ENCODE measurements at places on chromosomes 6 and 20.

GRCh38 chr6:33428224-33428965 is 8.5 kb downstream of the SYNGAP1 start:
- no peak for DNase-seq

DNA sequence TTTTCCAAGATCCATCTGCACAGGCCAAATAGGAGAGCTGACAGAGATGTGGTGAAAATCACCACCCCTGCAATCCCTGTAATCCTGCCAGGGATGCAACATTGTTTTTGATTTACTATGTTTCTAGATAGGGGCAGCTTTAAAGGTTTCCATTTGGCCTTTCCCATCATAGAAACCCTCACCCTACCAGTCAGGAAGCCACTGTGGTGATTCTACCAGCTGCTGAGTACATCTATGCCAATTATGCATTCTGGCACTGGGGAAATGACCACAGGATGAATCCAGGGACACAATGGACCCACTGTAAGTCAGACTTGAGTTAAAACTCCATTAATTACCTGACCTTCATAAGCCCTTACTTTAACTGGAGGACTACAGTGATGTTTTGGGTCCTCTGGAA is 130.4 kb downstream of the TNFRSF21 start:
- no peak for DNase-seq

GRCh38 chr6:104958178-104959025 is 1.5 kb downstream of the LIN28B start:
- no peak for DNase-seq

DNA sequence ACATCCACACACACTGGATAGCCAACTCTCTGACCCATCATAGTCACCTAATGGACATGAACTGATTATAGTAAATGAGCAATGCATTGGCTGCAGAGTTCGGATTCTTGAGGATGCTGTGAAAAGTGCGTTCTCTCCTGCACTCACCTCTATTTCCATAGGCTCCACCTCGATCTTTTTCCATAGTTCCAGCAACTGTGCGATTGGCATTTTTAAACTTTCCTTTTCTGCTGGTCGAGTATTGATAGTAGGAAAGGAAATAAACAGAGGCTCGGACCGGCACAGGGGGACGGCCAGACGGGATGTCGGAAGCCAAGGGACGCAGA is 94.4 kb downstream of the RNASET2 start:
- no peak for DNase-seq

DNA sequence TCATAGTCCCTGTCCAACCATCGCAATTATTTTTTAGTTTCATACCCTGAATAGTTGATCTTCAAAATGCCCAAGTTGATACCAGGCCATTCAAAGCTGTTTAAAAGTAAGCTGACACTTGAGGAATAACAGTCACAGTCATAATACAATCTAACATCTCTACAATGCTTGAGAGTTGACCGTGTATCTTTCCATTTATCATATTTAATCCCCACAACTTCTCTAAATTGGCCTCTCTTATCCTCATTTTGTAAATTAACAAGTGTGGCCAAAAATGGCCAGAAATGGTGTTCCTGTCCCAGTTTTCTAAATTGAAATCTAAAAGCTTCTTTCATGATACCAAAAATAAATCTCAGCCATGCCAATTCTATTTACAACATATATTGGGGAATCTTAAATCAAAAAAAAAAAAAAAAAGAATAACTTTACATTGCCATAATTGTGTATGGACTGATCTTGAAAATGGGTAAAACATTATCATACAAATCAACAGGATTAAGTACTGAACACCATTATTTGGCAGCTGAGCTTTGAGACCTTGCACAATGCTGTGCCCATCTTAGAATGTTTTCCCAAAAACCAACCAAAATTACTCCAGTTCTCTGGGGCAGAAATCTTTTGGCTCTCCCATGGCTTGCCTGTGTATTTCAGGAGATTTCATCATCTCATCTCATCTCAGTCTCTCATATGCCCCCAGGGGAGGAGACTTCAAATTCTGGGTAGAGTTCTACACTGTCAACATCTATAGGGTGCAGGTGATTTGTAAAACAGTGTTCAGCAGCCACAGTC is 448.7 kb upstream of the JARID2 start:
- peak; percentile 14 for DNase-seq

- peak; percentile 11 for DNase-seq
These were observed 822 bp downstream of the ELOVL4 start for GRCh38 chr6:79946272-79947190.

- DNase-seq: no peak
These were observed 155.1 kb downstream of the CDK19 start for GRCh38 chr6:110660066-110660655.
